T-helper 1 cell (primary cell): ENCODE measurements at places on chromosomes 6 and 20.

DNA sequence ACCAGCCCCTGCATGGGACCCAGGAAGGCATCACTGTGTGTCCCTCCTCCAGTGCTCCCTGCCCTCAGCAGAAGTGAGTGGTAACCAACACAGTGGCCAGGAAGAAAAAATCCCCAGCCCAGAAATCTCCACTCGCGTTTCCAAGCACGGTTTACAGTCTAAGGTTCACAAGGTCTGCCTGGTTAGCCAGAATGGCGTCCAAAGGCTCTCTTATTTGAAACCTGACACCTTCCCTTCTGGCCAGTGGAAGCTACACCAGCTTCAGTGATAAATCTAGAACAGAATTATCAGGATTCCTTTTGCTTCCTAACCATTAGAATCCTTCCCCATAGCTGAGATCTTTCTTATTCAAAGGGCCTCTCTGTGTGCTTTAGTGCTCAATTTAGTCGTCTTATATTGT lies 9.2 kb downstream of the LY86 start:
- no peak for DNase-seq

- DNase-seq: no peak
Measured at GRCh38 chr20:62515280-62515679, 39.5 kb upstream of the GATA5 start.

- peak; percentile 42 for DNase-seq
Measured at GRCh38 chr6:36114798-36115408, 15.4 kb upstream of the MAPK13 start.

DNA sequence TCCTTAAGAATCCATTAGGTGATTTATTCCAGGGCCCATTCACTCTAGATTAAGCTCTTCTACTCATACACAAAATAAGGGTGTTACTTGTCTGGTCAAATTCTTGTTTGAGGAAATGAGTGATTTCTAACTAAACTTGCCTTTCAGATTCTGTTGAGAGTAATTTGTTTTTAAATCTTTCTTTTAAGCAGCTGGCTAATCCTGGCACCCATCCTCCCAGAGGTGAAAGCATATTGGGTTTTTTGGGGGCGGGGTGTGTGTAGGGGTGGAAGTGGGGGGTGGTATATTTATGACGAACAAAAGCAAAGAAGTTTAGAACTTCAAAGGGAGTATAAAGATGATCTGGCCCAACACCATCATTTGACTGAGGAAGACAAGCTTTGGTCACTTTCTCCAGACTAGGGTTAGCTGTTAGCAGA lies 94.7 kb downstream of the RTN4IP1 start:
- peak; percentile 72 for DNase-seq

GRCh38 chr6:166957805-166958076 lies 1.4 kb upstream of the RNASET2 start:
- no peak for DNase-seq

DNA sequence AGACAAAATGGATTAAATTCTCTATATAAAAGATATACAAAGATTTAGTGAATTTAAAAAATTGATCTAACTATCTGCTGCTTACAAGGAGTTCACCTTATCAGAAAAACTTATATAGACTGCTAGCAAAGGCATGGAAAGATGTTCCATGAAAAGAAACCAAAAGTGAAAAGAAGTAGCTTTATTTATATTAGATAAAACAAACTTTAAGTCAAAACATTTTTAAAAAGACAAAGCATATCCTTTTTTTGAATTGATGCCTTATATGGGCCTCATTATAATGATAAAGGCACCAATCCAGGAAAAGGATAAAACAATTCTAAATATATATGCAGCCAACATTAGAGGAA lies 334.2 kb downstream of the MEI4 start:
- no peak for DNase-seq

GRCh38 chr20:56778765-56779195 lies 149.7 kb downstream of the TFAP2C start:
- DNase-seq: no peak

GRCh38 chr20:38973645-38974044 lies 11.5 kb downstream of the DHX35 start:
- no peak for DNase-seq

GRCh38 chr20:16209357-16209756 lies 363.9 kb downstream of the KIF16B start:
- DNase-seq: no peak
